ENCODE measurements at places on chromosomes 12 and 14.
A peak's percentile ranks its signal among the peaks of the same experiment; 100 is the strongest.

- DNase-seq, result peak; percentile 72
These were observed 71.1 kb downstream of the PTPRR start for GRCh38 chr12:70849265-70849960.

DNA sequence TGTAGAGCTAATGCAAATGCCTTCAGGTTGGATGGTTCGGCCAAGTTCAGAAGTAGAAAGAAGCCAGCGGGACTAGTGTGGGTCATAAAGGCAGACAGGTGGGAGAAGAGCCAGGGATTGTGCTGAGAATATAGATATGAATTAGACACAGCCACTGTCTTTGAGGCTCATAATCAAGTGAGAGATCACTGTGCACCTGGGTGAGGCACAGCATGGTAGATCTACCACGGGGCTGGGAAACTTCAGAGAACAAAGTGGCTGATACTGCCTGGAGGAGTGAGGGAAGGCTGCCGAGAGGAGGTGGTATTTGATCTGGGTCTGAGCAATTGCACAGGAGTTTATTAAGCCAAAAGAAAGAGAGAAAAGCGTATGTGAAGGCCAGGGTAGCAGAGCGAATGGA is 40.6 kb upstream of the CHST11 start:
- no peak for DNase-seq

DNA sequence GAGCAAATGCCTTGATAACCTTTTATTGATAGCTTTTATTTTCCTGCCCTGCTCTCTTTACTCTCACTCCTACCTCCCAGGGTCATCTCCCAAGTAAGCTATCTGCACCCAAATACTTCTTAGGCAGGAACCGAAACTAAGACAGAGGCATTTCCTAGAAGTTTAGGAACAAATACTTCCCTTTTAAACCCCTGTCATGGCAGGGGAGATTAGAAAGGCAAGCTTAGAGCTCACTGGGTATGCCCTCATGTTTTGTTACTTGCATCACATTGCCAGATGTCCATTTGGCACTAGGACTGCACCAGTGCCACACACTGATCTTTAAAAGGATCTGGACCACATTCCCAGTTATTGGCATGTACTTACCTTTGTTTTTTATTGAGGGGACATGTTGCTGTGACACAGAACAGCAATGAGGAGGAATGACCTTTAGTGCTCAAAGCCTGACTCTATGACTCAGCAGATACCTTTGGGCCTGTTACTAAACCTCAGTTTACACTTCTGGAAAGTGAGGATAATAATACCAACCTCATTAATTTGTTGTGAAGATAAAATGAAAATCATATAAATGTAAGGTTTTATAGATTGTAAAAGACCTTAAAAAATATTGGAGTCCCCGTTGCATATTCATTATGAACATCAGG is 40.9 kb upstream of the MBIP start:
- DNase-seq, result no peak

DNA sequence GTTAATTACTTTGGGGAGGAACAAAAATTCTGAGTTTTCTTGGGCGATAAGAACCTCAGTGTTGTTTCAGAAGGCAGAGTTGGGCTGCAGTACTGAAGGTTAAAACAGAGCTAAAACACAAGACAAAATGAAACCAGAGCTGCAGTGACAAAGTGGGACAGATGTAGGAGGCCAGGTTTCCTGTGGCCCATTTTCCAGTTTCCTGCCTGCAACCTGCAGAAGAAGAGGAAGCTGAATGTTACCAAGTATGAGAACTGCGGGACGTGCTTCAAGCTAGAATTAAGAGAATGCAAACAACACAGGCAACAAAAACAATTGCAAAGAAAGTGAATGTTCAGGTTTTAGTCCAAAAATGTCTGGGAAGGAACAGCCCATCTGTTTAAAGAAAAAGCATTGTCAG is 17.8 kb downstream of the ELK3 start:
- DNase-seq, result no peak

DNA sequence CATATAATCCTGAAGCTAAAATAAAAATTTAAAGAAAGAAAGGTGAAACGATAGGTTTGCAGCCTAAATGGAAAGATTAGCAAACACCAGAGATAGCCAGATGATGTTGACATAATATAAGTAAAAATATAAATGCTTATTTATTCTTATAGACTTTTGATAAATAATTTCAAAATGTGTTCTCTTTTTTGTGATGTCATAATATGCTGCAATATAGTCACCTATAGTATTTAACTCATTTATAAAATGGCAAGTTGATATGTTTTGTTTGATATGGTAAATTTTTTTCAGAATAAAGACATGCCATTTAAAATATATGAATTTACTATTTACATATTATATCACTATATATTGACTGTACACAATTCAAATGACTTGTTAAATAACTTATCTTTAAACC is 813.4 kb downstream of the LRFN5 start:
- no peak for DNase-seq

DNA sequence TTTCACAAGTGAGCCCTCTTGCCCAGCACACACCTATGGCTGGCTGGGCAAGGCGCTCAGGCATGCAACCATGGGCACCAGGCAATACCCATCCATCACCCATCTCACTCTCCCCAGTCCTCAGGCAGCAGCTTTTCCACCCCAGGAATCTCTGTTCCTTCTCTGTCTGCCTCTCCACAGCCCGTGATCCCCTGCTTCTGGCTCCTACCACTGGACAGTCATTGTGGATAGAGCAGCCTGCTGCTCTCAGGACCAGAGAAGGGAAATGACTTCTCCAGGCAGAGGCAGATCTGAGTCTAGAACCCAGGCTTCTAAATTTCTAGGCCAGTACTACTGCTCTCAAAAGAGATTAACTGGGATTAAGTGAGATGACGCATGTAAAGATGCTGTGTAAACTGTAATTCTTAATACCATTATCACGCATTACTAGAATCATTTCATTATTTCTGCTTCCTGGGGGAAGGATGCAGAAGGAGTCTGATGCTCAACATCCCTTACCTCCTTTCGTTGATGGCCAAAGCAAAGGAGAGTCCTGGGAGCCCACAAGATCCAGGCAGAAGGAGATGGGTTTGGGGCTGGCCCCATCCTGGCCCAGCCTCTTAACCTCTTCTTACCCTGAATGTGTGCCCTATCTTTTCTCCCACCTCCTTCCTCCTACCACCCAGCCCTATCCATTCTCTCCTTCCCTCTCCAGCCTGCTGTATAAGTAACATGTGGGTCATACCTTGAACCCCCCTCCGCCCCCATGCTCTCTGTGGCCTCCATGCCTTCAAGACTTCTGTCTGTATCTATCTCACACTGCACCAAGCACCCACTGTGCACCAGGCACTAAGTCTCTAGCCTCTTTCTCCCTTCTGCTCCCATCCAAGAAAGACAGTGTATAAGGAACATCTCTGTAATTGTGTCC is 4.8 kb upstream of the AQP5 start:
- no peak for DNase-seq

GRCh38 chr12:89707703-89708564 is 704 bp downstream of the ATP2B1 start:
- peak; percentile 31 for DNase-seq

GRCh38 chr12:95548056-95548538 is 3.2 kb downstream of the USP44 start:
- no peak for DNase-seq
